ENCODE measurements at places on chromosomes 1 and 21.

DNA sequence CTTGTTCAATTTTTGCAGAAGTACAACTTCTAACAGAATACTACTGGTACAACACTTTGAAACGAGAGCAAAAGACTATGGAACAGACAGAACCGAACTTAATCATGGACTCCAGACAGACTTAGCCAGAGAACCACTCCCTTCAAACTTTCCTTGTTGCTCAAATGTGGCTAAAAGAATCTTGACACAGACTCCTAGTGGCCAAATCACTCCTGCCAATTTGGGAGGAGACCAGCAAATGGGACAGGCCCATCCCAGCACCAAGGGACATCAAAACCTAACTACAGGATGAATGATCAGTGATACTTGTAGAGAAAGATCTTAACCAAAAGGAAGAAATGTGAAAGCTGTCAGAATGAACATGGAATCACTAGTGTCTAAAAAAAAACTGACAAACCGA lies 154.0 kb downstream of the MATN1 start:
- DNase-seq, result no peak

DNA sequence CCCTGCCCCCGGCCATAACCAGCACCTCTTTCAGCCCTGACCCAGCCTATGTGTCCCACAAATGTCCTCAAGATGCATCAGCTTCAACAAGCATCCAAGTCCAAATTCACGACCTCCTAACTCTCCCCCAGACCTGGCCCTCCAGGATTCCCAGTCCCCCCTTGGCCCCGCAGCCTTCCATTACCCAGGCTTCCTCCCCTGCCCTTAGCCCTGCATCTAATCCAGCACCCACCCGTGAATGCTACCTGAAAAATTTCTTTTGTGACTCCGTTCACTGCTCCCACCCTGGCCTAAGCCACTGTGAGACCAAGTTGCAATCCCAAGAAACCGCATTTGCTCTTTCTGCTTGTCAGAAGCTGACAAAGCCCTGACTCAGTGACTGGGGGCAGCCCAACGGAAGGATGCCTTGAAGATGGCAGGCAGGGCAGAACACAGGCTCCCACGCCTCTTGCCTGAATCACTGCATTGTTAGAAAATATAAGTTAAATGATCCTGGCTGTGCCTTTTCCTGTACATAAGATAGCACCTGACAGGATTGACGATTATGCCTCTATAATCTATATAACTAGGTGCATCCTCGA lies 939 bp upstream of the MFAP2 start:
- no peak for DNase-seq

DNA sequence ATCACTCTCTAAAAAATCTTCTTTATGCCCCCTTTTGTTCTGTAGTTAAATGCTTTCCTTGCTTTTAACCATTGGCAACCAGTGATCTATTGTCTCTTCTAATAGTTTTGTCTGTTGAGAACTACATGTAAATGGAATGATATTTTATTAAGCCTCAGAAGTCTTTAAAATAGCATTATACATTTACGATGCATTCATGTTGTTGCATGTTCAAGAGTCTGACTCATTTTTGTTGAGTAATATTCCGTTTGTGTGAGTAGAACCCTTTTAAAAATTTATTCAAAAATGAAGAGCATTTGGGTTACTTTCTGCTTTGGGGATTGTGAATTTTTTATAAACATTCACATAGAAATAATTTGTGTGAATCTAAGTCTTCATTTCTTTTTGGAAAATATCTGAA lies 1352.9 kb downstream of the NCAM2 start:
- no peak for DNase-seq

- no peak for DNase-seq
These were observed 9.7 kb upstream of the ARHGEF16 start for GRCh38 chr1:3444736-3445135.

GRCh38 chr1:181095763-181096184 lies 7.3 kb downstream of the IER5 start:
- no peak for DNase-seq

- no peak for DNase-seq
These were observed 565.4 kb downstream of the LMO4 start for GRCh38 chr1:87894062-87894461.

DNA sequence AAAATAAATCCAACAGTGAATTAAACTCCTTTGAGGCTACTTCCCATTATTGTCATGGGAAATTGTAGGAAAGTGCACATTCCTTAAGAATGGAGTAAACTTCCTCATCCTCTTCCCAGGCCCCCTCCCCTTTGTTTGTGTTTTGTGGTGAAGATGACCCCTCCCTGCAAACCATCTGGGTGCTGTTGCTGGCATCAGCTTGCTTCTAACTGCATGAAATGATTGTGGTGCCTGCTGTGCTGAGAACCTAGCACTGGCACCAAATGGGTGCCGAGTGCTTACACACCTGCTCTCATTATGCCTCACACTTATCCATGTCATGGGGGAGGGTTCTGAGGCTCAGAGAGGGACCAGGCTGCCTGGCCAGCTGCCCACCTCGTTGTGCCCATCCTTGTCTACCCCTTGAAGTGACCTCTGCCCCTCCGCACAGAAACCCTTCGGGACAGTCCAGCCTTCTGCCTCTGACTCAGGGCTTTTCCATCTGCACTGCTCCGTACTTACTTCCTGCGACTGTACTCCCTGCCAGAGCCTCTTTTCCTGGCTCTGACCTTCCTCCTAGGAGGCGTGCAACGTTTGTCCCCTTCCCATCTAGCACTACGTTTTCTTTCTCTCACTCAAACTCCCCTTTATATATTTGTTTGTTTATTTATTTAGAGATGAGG lies 30.6 kb downstream of the CAPN2 start:
- no peak for DNase-seq

- DNase-seq, result no peak
These were observed 19.9 kb upstream of the WDR26 start for GRCh38 chr1:224454402-224455055.

DNA sequence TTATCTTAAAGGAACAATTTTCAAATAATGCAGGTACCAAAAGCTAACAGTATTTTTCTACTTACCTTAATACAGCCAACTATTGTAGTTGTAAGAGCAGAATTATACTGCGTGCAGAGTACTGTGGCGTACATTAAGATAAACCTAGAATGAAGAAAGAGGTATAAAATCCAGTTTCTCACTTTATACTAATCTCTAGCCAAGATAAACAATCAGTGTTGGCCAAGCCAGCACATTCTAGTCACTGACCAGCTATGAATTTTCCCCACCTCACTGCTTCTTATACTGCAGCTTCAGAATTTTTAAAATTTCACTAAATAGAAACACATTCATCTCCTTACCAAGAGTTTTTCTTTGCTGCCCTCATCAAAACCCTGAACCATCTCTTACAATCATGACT lies 33.6 kb downstream of the SLC35D1 start:
- no peak for DNase-seq

- DNase-seq, result no peak
These were observed 77.2 kb upstream of the CDC42BPA start for GRCh38 chr1:227395426-227396028.

DNA sequence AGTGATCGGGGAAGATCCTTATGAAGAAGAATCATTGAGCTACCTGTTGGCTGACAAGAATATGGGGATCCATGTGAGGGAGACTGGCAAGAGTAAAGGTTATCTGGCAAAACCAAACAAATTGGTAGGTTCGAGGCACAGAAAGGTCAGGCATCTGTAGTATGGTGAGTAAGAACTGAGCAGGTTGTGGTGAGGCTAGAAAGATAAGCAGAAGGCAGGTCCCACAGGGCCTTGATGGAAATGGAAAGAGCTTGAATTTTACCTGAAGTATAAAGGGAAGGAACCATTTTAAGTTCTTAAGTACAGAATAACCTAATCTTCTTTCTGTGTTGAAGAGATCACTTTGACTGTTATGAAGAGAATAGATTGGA lies 11.1 kb downstream of the PTPRC start:
- no peak for DNase-seq

DNA sequence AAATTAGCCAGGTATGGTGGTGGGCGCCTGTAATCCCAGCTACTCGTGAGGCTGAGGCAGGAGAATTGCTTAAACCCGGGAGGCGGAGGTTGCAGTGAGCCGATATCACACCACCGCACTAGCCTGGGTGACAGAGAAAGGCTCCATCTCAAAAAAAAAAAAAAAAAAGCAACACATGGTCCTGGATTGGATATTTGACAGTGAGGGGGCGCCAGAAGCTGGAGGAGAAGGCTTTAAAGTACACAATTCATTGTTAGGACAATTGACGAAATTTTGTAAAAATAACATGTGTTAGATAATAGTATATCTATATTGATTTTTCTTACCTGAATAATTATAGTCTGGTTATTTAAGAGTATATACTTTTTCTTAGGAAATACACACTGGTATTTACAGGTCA lies 50.2 kb upstream of the USP25 start:
- no peak for DNase-seq

- DNase-seq, result no peak
These were observed 498.7 kb downstream of the SMYD3 start for GRCh38 chr1:246008363-246008831.

DNA sequence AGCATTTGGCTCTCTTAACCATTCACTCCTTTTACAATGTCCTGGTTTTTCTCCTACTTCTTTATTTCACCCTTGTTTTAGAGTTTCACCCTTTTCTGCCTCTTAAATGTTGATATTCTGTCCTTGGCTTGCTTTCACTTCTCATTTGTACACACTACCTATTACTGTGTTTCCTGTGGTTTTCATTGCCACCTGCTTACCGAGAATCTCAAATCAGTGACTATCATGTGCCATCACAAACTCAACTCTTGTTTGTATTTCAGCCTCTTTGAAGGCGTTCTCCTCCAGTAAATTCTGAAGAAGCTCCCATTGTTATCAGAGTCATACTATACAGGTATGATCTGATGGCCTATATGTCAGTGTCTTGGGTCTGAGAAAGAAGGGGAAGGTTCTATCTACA lies 65.7 kb downstream of the NPHS2 start:
- DNase-seq, result no peak

- peak; percentile 18 for DNase-seq
These were observed 7.7 kb downstream of the PADI1 start for GRCh38 chr1:17212487-17213121.

GRCh38 chr1:15740924-15741850 lies 1.1 kb upstream of the TMEM82 start:
- DNase-seq, result no peak

DNA sequence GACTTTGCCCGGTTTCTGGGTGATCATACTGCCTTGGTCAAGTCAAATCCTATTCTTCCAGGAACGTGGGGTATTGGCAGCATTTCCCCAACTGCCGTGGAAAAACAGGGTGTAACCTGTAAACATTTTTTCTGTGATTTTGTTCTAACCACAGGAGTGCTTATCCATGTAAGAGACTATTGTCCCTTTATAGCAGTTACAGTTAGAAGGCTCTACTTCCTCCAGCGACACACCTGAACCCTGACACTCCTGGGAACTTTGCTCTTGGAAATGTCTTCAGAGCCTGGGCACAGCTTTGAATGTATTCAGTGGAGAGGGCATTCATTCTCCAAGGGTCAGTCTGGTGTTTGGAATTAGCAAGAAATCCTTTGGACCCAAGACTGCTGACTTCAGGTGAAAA lies 26.4 kb upstream of the ARHGEF10L start:
- no peak for DNase-seq

DNA sequence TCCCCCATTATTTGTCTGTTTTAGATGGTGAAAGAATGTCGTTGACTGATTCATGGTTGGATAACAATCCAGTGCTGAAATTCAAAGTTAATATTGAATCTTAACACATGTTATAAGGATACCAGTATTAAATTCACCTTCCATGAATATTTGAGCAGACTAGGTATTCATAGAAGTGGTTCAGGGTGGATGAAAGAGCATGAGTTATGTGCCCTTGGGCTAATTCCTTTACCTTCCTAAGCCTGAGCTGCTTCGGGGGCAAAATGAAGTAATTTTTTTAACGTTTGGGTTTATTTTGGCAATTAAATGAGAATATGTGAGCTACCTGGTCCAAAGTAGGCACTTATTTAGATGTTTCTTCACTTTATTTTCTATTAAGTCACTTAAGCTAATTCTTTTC lies 2.7 kb upstream of the PLPPR5 start:
- no peak for DNase-seq

GRCh38 chr1:186513526-186513925 lies 52.6 kb upstream of the PDC start:
- DNase-seq, result no peak

GRCh38 chr1:113519556-113519955 lies 129.2 kb downstream of the MAGI3 start:
- DNase-seq, result no peak

DNA sequence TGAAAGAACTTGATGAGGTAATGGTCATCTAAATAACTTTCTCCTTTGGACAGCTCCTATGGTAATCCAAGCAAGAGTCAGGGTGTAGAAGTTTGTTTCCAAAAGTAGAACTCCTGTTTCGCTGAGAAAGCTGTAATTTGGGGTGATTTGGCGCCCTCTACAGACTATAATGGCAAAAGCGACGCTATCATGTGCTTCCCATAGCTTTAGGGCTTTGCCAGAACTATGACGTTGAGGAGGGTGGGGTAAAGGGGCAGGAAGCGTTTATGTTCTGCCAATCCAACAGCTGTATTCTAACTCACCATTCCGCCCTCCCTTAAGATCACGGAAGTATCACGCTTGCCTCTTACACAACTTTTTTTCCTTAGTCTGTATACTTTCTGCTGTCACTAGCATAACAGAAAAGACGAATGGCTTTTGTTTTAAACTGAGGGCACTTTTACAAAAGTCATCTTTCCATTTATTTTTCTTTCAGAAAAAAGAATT lies at the start of gene FMO4:
FMO4 (plus strand) TSS at position 349 of the 486 bp plus-strand sequence. CDS start 5,643 bp downstream, outside the sequence.
- peak; percentile 100 for DNase-seq

DNA sequence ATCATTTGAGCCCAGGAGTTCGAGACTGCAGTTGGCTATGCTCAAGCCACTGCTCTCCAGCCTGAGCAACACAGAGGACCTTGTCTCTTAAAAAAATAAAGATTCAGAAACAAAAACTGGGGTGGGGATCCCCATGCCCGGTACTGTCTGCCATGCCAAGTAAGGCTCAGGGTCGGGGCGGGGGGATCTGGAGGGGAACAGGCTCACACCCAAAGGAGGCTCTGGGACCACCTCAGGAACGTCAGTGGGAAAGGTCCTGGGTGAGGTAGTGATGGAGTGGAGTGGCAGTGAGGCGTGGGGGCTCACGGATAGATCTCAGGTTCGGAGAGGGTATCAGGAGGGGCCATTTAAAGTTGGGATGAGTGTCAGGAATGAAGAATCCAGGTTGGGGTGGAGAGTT lies 765 bp upstream of the S100A4 start:
- DNase-seq, result no peak

Measured in muscle of arm (tissue), 14 donors.